ENCODE measurements at places on chromosomes 3 and 15.

DNA sequence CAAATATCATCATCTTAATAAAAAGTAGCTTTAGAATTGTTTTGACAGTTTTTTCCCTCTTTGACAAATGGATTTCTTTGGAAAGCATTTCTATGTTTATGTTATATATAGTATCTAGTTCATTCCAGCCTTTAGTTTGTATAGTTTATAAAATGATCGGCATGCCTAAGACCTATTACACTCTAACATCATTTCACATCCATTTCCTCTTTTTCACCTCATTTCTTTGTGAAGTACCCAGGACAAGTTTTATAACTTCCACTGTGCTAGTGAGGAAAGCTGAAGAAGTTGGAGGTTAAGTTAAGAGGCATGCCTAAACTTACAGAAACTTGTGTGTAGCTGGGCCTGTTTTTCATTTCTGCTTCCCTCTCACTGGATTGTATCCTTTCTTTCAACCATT, 178.4 kb downstream of the TP63 start:
- DNase-seq: no peak

GRCh38 chr15:73792415-73792814, 39.3 kb upstream of the INSYN1 start:
- no peak for DNase-seq

DNA sequence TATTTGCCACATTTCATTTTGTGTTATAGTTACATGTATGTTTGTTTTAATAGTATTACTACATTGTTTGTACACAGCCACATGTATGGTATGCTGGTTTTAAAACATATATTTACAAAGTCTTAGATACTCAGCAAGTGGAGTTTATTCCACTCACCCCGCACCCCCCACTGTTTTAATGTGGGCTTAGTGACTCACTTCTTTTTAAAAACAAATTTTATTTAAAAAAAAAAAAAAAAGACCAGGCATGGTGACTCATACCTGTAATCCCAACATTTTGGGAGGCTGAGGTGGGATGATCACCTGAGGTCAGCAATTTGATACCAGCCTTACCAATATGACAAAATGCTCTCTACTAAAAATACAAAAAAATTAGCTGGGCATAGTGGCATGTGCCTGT, 26.9 kb upstream of the TJP1 start:
- no peak for DNase-seq

DNA sequence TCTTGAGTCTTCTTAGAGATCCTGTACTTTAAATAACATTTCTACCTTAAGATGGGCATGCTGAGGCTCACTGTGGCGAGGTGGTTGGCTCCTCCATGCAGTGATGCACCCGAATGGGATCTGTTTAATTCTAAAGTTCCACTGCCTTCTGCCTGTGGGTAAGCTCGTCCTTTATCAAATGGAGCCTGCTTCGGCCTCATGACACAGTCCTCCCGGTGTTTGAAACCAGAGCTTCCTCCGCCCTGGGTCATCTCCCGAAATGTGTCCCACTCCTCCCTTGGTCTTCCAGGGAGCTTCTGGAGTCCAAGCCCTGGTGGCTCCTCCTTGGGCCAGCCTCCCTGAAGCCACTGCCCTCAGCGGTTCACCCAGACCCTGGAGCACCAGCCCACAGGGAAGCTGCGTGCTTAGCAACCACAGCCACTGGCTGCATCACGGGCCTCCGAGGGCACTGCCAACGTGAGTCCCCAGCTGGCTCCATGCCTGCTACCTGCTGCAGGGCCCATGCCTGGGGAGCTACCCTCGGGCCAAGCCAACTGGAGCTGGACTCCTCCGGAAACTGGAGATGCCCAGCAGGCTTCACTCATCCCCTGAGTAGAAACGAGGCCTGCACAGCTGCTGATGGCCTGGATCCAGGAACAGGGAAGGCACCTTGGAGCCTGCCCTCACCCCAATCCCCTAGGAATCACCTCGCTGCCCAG, 3.3 kb downstream of the RHCG start:
- no peak for DNase-seq

DNA sequence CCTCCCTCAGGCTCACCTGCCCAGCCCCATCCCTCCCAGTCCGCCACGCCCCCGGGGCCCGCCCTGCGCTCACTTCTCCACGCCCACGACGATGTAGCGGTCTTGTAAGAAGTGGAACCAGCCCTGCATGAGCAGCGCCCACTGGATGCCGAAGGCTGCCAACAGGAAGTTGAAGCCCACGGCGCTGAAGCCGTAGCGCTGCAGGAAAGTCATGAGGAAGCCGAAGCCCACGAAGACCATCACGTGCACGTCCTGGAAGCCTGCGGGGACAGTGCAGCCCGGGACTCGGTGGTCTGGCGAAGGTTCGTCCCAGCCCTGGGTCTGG, 9.7 kb downstream of the RHCG start:
- DNase-seq: no peak

- DNase-seq: no peak
Measured at GRCh38 chr3:83457551-83457950, 1501.2 kb upstream of the CADM2 start.

- DNase-seq: no peak
Measured at GRCh38 chr3:135907422-135908165, 57.9 kb upstream of the PPP2R3A start.

- no peak for DNase-seq
Measured at GRCh38 chr3:22216601-22217000, 465.6 kb upstream of the ZNF385D start.

All from HEK293T (cell line).